ENCODE measurements at places on chromosomes 3 and 15. TPM values are rescaled to one million over a fixed set of nuclear protein-coding genes. Genes with fewer than 3 reads are reported as not detected.

DNA sequence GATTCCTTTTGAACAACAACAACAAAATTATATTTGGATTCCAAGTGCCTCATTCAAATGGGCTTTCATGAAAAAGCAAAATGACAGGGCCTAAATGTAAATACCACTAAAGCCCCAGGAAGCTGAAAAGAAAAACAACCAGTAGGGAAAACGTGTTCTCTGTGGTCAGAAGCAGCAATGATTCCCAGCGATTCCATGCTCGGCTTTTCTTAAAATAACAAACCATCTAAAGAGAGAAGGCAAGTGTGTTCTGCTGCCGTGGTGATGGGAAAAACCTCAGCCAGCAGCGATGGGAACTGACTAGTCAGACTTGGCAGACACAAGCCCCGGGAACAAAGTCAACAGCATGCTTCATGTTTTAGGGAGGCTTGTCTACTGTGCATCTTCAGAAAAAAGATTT, 153.6 kb downstream of the TNIK start:
- DNase-seq, result no peak
- no peaks in the 10 kb centered on the region for H3K36me3 ChIP-seq
- no peak overlapping the region for H3K4me3 ChIP-seq
- no peaks in the 10 kb centered on the region for H3K27me3 ChIP-seq
- no peak overlapping the region for H3K27ac ChIP-seq

DNA sequence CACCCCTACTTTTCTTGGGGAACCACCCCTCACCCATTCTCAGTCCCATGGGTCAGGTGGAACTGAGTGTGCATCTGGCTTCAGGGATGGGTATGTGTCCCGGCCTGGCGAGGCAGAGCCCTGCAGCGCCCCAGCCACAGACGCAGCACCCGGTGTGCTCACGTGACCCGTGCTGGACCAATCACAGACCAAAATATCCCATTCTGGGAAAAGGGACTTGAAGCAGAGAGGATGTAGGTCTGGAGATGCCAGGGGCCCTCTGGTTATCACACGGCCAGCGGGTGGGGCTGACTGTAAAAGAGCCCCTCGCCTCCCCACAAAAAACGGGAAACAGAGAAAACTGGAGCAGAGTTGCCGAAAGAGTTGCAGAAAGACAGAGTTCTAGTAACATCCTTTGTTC, 138.0 kb upstream of the RAD18 start:
- H3K27me3 ChIP-seq, result no peaks in the 10 kb centered on the region
- no peak overlapping the region for H3K4me3 ChIP-seq
- H3K27ac ChIP-seq, result no peak overlapping the region
- H3K36me3 ChIP-seq, result no peaks in the 10 kb centered on the region
- no peak for DNase-seq

DNA sequence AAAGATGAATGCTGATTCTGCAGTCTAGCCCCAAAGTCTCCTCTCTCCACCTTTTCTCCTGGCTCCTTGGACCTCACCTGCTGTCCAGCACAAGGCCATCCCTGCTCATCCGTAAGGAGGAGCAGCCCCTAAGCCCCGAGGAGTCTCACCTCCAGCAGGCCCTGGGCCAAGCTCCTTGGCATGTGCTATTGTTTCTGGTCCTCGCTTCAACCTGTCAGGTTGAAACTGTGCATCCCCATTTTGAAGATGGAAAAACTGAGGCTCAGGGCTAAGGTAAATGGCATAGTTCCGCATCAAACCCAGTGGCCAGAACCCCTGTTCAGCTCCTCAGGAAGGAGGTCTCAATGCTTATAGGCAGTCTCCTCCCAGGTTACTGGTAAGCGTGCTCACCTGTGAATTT, 26.1 kb downstream of the CHDH start:
- H3K36me3 ChIP-seq, result no peaks in the 10 kb centered on the region
- H3K4me1 ChIP-seq, result no peaks in the 10 kb centered on the region
- H3K27ac ChIP-seq, result no peak overlapping the region

The LTF gene
- total RNA-seq, result not detected

DNA sequence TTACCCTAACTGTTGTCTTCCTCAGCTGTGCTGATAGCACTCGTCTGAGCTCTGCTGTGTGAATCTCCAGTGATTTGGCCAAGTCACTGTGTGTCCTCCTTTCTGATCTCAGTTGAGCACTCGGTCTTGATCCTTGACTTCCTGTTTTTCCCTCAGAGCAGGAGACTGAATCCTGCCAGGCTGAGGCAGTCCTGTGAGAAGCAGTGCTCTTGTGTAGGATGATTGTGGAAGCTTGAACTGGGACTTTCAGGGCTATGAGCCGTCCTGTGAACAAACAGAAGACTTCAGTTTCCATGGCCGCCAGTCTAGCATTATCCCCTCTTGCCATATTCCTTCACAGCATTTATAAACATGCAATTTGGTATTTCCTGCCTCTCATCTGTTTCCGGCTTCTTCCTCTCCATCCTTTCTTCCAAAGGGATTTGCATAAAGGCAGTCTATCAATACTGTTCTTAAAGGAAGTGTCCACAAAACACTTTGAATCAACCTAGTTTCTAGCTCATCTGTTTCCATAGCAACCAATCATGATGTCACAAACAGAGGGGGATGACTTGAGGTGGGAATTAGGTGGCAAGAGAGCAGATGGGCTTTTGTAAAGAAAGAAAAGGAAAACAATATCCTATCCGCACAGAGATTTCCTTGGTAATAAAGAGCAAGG, 237.2 kb downstream of the AGBL1 start:
- DNase-seq, result no peak
- H3K4me1 ChIP-seq, result no peaks in the 10 kb centered on the region
- no peaks in the 10 kb centered on the region for H3K27me3 ChIP-seq
- no peak overlapping the region for H3K4me3 ChIP-seq

GRCh38 chr3:158896729-158897128, 94.9 kb downstream of the MFSD1 start:
- H3K4me3 ChIP-seq, result no peak overlapping the region
- no peak for DNase-seq
- no peaks in the 10 kb centered on the region for H3K4me1 ChIP-seq

GRCh38 chr15:36994790-36995189, 105.6 kb downstream of the MEIS2 start:
- H3K27me3 ChIP-seq, result no peaks in the 10 kb centered on the region
- no peak overlapping the region for H3K4me3 ChIP-seq
- H3K36me3 ChIP-seq, result no peaks in the 10 kb centered on the region
- H3K27ac ChIP-seq, result no peak overlapping the region

The NDN gene
- 1.2 TPM for total RNA-seq

The CORO2B gene
- total RNA-seq, result not detected

- DNase-seq, result no peak
- H3K4me3 ChIP-seq, result no peak overlapping the region
- H3K27ac ChIP-seq, result no peak overlapping the region
- H3K36me3 ChIP-seq, result no peaks in the 10 kb centered on the region
- no peaks in the 10 kb centered on the region for H3K4me1 ChIP-seq
Observed at GRCh38 chr15:72078887-72079286, 39.1 kb downstream of the MYO9A start.

The UTS2B gene
- total RNA-seq, result not detected

DNA sequence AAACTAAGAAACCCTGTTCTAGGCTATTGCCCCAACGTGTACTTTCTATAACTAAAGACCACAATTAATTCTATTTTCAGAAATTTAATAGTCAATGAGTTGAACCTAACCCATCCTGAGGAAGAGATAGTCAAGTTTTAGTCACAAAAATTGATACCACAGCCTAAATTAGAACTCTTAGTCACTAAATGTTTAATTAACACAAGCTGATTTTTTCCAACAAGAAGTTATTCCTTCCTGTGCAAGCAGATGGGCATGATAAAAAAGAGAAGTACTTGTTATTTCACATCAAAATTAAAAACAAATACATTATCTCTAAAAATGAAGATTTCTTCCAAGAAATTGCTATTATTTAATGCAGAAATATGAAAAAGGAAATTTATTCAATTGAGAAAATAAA, 38.4 kb upstream of the TERB2 start:
- H3K27ac ChIP-seq, result no peak overlapping the region
- H3K27me3 ChIP-seq, result no peaks in the 10 kb centered on the region
- no peaks in the 10 kb centered on the region for H3K36me3 ChIP-seq
- H3K4me1 ChIP-seq, result no peaks in the 10 kb centered on the region

- H3K27ac ChIP-seq, result no peak overlapping the region
- DNase-seq, result no peak
- H3K36me3 ChIP-seq, result peaks cover 10% of the 10 kb centered on the region
- H3K4me3 ChIP-seq, result no peak overlapping the region
- no peaks in the 10 kb centered on the region for H3K4me1 ChIP-seq
- H3K27me3 ChIP-seq, result no peaks in the 10 kb centered on the region
Observed at GRCh38 chr3:45409369-45409768, 21.0 kb downstream of the LARS2 start.

The ZNF80 gene
- total RNA-seq, result 2.3 TPM
